ENCODE measurements at places on chromosomes 2 and 18.

- no peak for DNase-seq
Observed at GRCh38 chr2:129880971-129881370, 98.5 kb upstream of the RAB6C start.

- no peak for DNase-seq
Observed at GRCh38 chr18:66440433-66440832, 163.5 kb downstream of the CDH19 start.

DNA sequence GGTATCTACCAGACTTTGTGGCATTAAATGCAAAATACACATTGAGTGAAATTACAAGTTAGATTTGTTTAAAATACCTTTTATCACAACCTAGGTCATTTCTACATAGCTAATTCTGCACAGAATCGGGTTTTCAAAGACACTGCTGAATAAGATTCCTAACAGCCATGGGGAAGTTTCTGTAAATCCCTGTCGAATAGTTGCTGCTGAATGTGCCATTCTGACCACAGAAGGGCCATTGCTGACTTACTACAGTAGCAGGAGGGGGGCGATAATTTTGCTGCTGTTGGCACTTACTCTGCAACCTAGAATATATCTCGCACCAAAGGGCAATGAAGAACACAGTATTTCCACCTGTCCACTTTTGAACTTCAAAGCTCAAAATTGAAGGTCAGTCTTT, 232.8 kb downstream of the TCF4 start:
- DNase-seq = no peak

DNA sequence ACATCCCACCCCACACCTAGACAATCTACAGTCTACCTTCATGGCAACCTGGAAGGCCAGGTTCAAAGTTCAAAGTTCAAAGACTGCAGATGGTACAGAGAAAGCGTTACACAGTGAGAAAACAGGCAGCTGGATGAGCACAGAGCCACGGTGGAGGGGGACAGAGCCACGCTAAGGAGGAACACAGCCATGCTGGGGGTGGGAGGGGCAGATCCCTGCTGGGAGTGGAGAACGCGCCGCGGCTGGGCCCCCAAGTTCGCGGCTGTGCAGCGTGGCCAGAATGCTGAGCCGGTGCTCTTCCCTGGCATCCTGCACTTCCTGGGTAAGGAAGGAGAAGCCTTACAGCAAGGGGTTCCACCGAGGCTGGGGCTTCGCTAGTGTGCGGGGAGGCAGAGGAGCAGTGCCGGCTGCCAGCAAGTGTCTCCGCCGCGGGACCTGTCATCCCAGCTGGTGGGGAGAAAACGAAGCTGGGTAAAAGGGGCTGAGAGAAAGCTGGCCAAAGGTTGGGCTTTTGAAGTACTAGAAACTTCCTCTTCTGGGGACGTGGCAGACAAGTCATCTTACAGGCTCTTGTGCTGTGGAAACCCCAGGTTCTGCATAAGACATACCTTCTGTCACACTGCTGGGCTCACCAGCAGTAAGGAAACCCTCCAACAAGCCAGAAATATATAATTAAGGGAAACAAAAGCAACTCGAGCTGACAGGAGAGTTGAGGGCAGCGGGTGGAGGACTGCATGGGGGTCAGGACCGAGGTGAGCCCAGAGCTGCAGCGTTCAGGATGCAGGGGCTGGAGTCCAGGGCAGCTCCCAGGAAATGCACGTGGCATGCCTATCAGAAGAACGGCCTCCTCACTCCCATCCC, 115.5 kb downstream of the HDAC4 start:
- no peak for DNase-seq

- peak; percentile 4 for DNase-seq
Observed at GRCh38 chr2:213229814-213230213, 54.5 kb upstream of the SPAG16 start.

DNA sequence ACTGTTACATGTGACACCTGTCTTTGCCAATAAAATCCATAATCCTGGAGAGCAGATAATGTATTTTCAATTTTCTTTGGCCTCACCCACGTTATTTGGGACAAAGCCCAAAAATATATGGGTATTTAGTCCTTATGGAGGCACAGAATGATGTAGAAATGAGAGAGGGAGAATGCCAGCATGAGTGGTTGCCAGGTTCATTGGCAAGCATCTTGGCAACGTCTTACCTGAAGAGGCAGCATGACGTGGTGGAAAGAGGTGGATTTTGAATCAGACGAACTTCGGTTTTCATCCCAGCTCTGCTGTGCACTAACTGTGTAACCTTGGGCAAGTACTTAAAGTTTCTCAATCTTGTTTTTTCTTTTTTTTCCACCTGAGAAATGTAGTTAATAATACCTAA, 969.6 kb upstream of the PIK3C3 start:
- no peak for DNase-seq

GRCh38 chr2:102099536-102100298, 42.8 kb upstream of the IL1R1 start:
- no peak for DNase-seq

DNA sequence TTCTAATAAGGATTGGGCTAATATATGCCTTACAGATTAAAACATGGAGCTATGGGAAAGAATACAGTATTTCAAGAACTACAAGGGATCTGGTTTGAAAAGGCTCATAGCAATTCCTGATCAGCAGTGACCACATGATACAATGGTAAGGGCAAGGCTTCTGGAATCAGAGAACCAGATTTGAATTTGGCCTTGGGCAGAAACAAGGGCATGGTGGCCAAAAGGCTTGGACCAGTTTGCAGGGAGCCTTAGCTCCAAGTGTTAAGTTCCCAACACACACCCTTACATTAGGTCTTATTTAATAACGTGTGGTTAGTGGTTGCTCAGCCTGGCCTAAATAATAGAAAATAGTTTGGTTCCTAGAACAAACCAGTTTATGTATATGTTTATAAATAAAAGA, 87.7 kb downstream of the ZAP70 start:
- no peak for DNase-seq

DNA sequence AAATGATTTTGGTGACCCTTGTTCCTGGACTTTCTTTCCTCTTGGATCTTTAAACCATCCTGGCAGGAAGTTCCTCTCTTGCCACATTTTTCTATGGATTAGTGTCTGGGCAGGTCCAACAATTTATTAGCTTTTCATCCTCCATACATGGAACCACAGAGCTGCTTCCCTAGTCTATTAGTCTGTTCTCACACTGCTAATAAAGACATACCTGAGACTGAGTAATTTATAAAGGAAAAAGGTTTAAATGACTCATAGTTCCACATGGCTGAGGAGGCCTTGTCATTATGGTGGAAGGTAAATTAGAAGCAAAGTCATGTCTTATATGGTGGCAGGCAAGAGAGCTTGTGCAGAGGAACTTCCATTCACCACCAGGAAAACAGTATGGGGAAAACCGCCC, 122.9 kb downstream of the DDX1 start:
- no peak for DNase-seq

GRCh38 chr2:143649226-143649740, 520.1 kb downstream of the ARHGAP15 start:
- DNase-seq = no peak

DNA sequence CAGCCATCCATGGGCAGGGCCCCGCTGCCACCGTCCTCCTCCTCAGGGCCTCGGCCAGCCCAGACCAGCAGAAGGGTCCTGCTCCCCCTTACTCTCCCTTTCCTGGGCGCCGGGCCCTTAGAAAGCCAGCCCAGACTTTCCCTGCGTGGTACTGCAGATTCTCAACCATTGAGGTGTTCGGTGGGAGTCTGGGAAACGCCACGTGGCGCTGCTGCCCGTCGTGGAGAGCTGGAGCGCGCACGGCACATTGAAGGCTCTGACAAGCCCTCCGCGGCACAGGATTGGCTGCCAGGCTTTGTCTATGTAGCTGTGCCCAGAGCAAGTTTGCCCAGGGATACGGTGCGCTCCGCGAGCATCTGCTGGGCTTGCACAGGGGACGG, 10.4 kb upstream of the KLHL30 start:
- no peak for DNase-seq

DNA sequence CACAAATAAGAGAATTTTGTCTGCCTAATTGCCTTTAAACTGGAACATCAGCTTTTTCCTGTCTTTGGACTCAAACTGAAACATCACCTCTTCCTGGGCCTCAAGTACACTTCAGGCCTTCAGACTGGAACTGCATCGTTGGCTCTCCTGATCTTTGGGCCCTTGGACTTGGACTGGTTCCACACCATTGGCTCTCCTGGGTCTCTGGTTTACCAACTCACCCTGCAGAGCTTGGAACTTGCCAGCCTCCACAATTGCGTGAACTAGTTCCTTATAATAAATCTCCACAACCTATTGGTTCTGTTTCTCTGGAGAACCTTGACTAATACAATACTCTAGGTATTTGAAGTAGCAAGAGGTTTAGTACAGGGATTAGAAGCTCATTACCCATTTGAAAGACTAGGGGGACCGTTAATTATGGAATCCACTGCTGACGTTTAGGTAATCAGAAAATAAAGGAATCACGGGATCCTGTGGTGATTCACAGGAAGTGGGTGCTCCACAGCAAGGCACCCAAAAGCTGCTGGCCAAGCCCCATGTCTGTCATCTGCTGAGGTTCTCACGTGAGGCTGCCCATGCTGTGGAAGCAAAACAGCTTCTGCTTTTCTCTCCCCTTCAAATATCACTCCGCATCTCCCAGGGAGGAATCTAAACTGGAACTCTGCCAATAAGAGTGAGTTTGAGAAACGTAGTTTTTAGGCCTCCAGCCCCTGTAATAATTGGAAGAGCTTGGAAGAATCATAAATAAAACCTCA, 20.0 kb upstream of the SGPP2 start:
- DNase-seq = no peak

- no peak for DNase-seq
Observed at GRCh38 chr2:14902953-14903352, 270.4 kb downstream of the LRATD1 start.

GRCh38 chr2:157627594-157628476, 829 bp downstream of the ACVR1C start:
- no peak for DNase-seq

DNA sequence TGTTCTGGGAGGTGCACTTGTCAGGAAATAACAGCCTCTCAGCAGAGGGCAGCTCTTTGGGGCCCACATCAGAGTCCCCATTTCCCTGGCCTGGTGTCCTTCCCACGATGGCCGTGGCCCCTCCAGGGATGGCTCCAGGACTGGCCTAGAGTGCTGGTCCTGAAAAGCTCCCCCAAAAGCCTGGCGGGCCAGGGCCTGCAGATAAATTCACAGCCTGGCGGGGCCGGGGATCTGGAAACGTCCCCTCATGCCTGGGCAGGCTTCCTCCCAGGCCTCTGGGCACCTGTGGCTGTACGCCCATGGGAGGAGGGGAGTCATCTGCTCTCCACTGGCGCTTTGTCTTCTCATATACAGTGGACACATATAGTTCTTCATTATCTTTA, 52.6 kb upstream of the HS6ST1 start:
- no peak for DNase-seq

DNA sequence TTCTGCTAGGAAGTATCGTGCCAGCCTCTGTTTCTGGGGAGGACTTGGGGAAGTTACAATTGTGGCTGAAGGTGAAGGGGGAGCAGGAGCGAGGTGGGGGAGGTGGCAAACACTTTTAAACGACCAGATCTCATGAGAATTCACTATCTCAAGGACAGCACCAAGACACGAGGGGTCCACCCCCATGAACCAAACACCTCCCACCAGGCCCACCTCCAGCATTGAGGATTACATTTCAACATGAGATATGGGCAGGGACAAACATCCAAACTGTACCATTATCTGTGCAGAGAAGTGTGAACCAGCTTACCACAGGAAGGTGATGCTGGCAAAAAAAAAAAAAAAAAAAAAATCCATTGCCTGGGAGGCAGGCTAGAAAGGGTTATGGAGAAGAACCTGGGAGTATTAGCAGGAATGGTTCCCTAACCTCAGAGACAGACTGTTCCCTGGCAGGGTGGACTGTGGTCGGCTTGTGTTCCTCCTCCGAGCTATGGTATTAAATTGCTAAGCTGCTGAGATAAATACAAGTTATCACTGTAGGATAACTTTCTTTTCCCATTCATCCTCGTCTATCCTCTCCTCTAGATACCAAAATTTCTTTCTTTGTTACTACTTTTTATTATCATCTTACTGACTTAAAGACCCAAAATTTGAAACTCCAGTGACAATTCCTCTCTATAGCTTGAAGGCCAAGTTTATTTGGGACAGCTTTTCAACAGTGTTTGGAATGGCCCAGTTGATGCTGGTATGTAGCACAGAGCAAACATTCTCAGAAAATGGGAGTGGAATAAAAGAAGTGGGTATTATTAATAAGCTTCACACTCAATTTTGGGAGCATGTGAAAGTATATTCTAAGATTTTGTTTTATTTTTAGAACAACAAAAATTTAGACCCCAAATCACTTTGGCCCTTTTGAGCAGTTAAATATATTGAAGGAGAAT, 73.7 kb upstream of the MAP3K20 start:
- DNase-seq = no peak

DNA sequence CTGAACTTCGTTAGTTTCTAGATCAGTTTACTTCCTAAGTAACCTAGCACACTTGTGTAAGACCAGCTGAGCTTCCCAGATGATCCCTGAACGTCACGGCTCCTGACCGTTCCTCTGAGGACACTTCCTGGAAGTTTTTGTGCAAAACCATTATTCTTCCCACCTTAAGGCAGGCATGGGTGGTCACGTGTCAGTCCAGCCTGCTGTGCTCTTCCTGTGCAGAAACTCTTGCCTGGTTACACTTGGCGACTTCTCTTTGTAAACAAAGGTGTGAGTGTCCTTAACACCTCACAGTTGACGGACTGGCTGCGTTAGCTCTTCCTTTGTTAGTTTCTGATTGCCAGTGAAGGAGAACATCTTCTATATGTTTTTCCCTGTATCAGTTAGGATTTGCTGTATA, 118.3 kb downstream of the SH3RF3 start:
- DNase-seq = no peak

GRCh38 chr2:120271711-120272379, 19.2 kb downstream of the RALB start:
- no peak for DNase-seq

- no peak for DNase-seq
Observed at GRCh38 chr2:162342841-162343240, 1.1 kb upstream of the GCA start.

GRCh38 chr2:233445152-233445830, 91.0 kb downstream of the DGKD start:
- no peak for DNase-seq

DNA sequence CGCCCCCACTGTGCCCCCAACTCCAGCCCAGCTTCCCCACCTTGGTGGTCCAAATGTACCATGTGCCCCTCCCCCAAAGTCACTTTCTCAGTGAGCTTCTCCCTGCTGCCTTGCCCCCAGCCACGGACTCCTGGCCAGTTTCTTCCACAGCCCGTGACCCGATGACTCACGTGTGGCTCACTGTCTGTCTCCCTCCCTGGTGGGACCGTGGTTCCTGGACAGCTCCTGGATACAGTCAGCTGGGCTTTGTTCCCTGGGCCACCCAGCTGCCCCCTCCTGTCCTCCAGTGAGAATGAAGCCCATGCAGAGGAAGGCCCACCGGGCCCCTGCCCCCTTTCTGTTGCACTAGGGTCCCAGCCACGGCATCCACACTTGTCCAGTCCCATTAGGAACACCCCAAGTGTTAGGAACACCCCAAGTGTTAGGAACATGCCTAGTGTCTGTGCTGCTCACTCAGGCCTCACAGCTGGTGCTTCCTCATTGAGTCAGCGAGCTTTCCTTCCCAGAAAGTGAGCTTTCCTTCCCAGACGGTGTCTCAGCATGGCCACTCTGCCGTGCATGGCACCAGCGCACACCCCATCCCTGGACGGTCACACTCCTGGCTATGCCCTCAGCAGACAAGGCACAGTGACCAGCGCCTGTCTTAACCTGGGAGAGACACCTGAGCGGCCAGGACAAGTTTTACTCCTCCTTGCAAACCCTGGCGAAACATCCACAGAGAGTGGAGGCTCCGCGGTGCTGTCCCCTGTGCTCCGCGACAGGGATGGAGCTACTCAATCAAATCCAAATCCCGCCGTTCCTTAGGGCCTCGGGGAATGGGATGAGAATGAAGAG, 44.8 kb upstream of the CTDP1 start:
- DNase-seq = no peak

GRCh38 chr2:132974467-132975095, 304.6 kb upstream of the LYPD1 start:
- no peak for DNase-seq

Measured in SHP77 (cell line).